ENCODE measurements at places on chromosomes 12 and 14.
A peak's percentile ranks its signal among the peaks of the same experiment; 100 is the strongest.

- DNase-seq, result peak; percentile 42
Observed at GRCh38 chr14:65346895-65347294, 65.6 kb upstream of the FUT8 start.

DNA sequence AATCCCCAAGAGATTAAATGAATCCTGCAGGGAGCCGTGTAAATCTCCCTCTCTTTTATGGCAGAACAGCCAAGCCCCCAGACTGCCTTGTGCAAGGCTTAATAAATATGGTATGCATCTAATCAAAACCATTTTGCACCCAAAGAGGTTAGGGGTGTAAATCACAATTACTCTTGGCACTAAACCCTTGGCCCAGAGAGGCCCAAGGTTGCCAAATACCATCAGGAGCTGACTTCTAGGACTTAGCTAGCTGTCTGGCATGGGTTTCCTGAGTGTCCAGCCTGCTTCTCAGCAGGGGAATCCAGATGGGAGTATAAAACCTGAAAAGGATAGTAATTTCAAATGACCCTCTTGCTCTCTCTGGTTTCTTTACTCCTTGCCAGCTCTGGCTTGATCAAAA is 610.4 kb downstream of the MED13L start:
- no peak for DNase-seq

GRCh38 chr12:14185427-14186192 is 179.9 kb upstream of the ATF7IP start:
- peak; percentile 64 for DNase-seq

DNA sequence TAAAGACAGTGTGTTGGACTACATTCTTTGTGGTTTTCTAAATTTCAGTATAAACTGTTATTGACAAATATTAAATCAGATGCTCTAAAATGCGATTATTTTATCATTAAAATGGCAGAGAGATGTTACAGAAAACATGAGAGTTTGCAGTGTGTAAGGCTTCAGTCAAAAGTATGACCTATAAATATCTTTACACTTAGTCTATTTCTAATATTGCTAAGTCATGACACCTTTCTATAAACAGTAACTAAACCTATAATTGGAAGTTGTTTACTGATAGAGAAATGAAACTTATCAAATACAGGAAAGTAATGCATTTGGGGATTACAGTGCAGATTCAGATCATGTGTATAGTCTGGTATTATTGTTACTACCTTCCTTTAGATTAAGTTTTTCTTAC is 68.9 kb upstream of the YARS2 start:
- no peak for DNase-seq

GRCh38 chr12:19922717-19923116 is 445.6 kb upstream of the PDE3A start:
- DNase-seq, result no peak

- no peak for DNase-seq
Observed at GRCh38 chr12:10385166-10385613, 4.7 kb downstream of the KLRK1 start.

DNA sequence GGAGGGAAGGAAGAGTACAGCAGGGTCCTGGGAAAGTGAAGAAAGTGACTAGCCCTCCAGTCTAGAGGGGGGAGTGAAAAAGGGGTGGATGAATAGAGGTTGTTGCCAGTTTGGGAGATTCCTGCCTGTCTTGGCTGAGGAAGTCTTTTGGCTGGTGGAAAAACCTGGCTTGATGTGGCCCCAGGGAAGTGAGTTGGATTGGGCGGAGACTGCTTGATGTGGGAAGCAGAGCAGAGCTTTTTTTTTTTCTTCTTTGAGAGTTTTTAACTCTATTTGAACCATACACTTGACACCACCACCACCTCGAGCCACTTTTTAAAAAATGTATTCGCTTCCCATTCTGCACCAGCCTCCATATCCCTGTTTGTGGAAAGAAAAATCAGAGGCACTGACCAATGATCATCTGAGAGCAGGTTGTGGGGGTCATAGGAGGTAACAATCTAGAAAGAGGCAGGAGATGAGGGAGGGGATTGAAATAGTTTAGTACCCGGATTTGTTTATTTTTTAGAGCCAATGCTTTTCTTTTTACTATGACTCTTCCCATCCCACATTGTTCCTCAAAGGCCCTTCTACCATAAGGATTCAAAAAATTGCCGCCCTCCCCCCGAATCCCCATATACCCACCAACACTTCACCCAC is 690 bp upstream of the DTX3 start:
- no peak for DNase-seq

- DNase-seq, result no peak
Observed at GRCh38 chr14:54640506-54640905, 73.6 kb downstream of the SAMD4A start.

- DNase-seq, result no peak
Observed at GRCh38 chr12:54423816-54424150, 4.7 kb upstream of the ITGA5 start.

GRCh38 chr14:89139404-89140247 is 277.4 kb downstream of the FOXN3 start:
- no peak for DNase-seq

DNA sequence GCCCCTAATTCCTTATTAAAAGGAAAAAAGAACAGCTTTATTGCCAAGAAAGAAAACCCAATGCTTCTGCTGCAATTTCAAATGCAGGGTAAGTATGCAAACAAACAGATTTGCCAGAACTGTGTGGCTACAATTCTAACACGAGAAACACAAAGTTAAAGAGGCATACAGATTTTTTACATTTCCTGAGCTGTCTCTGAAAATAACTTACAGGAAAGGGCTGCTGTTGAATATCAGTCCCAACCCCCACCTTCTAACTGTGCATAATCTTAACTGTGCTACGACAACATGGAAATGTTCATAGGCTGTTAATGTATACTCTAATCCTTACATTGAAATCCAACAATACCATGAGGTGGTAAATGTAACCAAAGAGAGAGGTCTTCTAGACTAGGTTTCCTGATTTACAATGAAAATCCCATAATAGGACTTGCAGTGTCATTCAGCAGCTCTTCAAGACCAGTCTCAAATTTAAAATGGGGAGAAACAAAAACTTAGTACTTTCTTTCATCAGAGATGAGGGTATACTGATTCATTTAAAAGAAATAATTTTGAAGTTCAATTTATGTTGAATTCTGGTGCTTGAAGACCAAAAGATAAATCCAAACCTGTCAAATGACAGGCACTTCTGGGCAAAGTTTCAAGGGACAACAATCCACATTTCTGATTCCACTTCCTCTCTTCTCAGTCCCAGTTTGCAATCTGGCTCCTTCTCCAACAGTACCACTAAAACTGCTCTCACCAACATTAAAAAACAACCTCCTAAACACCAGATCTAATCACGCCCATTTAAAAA is 14.4 kb downstream of the FGD6 start:
- peak; percentile 32 for DNase-seq

DNA sequence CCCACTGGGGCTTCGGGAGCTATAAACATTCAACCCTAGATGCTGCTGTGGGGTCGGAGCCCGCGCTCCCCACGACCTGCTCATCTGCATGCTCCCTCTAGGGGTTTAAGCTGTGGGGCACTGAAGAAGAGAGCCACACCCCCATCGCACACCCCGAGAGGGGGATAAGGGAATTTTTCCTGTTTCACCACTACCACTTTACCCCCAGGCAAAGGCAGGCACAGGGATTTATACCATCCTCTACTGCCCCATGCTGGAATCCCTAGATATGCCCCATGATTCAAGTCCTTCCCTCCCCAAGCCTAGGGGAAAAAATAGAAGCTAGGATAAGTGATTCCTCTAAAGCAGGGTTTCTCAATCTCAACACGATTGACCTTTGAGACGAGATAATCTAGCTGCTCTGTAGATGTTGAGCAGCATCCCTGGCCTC is 59.9 kb upstream of the CCDC60 start:
- no peak for DNase-seq

DNA sequence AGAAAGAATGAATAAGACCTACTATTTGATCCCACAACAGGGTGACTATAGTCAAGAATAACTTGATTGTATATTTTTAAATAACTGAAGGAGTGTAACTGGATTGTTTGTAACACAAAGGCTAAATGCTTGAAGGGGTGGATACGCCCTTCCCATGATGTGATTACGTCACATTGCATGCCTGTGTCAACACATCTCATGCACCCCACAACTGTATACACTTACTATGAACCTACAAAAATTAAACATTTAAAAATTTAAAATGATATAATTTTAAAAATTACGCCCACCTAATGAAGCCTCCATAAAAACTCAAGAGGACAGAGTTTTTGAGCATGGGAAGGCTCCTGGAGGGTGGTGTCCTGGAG is 94.5 kb downstream of the SCARB1 start:
- no peak for DNase-seq

GRCh38 chr14:57871459-57872080 is 5.7 kb upstream of the SLC35F4 start:
- peak; percentile 58 for DNase-seq

GRCh38 chr12:49584591-49584990 is 16.6 kb upstream of the MCRS1 start:
- DNase-seq, result no peak

- no peak for DNase-seq
Observed at GRCh38 chr12:32444895-32445294, 45.5 kb downstream of the FGD4 start.

- no peak for DNase-seq
Observed at GRCh38 chr12:58174316-58174715, 232.9 kb downstream of the ATP23 start.

DNA sequence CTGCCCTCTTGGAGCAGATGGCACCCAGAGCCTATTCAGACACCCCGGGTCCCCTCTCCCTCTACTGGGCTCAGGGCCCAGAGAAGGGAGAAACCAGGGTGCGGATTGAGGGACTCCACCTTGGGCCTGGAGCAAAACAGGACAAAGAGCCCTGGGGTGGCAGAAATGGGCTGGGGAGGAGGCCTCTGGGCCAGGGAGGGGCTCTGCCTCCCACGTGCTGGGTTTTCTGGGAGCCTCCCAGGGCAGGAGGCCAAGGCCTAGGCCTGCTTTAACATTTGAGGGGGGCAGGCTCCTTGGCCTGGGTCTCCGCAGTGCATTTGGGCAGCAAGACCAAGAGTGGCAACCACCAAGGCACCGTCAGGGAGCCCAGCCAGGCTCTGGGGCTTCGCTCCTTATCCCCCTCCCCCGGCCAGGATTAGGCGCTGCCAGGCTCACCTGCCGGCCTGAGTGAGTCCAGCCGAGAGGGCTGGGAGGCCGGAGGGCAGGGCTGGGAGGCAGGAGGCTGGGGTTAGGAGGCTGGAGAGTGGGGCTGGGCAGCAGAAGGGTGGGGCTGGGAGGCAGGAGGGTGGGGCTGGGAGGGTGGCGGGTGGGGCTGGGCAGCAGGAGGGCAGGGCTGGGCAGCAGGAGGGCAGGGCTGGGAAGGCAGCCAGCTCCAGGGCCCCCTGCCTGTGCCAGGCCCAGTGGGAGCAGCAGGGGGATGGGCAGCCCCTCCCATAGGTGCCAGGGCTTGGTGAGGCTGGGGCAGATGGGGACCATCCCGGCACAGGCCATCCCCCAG is 101.8 kb upstream of the EIF5 start:
- DNase-seq, result peak; percentile 19

DNA sequence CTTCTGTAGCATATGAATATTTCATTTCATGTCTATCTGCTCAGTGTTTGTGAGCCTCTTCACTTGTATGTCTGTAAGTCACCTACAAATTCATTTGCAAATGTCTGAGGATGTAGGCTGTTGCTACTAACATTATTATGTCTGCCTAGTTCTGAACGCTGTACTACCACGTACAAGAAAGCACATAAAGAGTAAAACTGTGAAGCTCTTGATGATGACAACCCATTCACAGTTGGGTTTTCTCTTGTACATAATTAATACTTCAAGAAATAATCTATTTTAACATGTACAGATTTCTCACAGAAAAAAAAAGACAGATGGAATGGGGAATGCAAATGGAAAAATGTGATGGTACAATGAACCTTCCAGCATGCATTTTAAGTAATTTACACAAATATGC is 64.3 kb upstream of the CPNE8 start:
- no peak for DNase-seq

GRCh38 chr14:78697341-78697740 is 527.2 kb downstream of the NRXN3 start:
- peak; percentile 18 for DNase-seq
